Stimulated activated CD4-positive, alpha-beta T cell treated with anti-CD3 and anti-CD28 coated beads, Interleukin-4, amount 100 ng/mL, for 4 hours (primary cell): ENCODE measurements at places on chromosomes 12 and 14.

DNA sequence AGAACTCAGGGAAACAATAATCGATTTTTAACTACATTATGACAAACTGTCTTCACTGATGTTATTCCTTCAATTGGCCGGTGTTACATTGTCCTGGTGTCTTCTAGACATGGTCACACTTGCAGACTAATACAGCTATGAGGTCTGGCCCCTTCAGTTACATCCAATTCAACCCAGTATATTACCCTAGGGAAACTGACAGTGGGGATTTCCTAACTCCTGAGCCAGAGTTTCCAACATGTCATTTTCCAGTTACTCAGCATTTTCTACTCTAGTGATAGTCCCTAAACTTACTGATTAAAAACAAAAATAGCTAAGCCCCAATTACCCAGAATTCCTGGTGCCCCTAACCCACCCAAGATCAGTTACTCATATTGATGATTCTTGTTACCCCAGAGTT is 21.1 kb downstream of the IFNG start:
- no peak for DNase-seq

- no peak for DNase-seq
These were observed 1.7 kb upstream of the RAD52 start for GRCh38 chr12:951176-951575.

DNA sequence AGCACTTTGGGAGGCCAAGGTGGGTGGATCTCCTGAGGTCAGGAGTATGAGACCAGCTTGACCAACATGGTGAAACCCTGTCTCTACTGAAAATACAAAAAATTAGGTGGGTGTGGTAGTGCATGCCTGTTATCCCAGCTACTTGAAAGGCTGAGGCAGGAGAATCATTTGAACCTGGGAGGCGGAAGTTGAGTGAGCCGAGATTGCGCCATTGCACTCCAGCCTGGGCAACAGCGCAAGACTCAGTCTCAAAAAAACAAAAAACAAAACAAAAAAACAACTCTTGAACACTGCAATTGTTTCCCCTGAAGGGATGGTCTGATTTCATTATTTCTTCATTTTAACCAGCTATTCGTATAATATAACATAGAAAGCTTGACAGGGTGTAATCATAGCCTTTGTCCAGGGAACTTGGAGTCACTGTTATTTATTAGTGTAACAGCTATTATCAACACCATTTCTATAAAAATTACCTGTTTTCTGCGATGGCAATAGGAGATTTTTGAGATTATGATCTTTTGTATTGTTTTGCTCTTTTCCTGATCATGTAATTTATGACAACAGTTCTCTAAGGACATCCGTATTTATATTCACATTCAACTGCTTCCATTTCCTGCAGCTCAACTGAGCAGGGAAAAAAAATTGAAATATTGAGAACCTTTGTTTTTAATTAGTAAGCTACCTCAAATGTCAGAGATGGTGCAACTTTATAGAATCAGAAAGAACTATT is 94.7 kb downstream of the DIP2B start:
- DNase-seq = no peak

GRCh38 chr14:49862089-49862673 is 9.6 kb upstream of the NEMF start:
- DNase-seq = peak; percentile 79

DNA sequence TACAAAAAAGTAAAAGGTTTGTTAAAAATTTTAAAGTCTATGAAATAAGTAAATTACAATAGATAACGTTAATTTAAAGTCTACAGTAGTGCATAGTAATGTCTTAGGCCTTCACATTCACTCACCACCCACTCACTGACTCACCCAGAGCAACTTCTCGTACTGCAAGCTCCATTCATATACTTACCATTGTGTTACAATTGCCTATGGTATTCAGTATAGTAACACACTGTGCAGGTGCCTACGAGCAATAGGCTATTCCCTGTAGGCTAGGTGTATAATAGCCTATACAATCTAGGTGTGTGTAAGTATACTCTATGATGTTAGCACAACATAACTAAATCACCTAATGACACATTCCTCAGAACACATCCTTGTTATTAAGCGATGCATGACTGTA is 435.3 kb upstream of the TMTC1 start:
- DNase-seq = no peak

- no peak for DNase-seq
These were observed 29.2 kb upstream of the TSPAN9 start for GRCh38 chr12:3047961-3048360.

GRCh38 chr12:53871367-53871766 is 67.3 kb upstream of the HOXC13 start:
- DNase-seq = no peak

GRCh38 chr12:71333418-71333817 is 106.2 kb upstream of the LGR5 start:
- DNase-seq = no peak

GRCh38 chr12:103975368-103975767 is 9.7 kb downstream of the TDG start:
- DNase-seq = no peak

DNA sequence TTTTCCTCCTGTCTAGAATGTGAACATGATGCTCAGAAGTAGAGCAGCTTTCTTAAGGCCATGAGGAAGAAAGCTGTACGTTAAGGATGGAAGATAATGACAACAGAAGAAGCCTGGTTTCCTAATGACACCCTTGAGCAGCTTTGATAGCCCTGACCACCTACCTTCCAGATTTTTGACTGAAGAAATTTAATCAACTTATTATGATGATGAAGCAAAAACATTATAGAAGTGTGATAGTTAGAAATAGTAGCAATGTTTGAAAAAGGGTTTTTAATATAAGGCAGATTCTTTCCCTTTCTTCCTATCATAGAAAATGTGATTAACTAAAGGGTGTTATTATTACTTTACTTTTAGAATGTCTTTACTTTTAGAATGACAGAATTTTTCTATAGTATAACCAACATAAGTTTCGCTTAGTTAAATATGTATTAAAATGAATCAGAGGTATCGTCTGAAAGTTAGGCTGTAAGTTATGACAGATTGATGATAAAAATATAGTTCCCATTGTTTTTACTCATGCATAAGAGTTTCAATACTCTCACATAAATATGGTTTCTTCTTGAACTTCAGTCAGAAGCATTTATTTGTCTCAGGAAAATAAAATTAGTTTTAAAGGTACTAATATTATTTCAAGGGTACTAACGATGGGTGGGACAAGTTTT is 50.1 kb upstream of the PPFIA2 start:
- no peak for DNase-seq

DNA sequence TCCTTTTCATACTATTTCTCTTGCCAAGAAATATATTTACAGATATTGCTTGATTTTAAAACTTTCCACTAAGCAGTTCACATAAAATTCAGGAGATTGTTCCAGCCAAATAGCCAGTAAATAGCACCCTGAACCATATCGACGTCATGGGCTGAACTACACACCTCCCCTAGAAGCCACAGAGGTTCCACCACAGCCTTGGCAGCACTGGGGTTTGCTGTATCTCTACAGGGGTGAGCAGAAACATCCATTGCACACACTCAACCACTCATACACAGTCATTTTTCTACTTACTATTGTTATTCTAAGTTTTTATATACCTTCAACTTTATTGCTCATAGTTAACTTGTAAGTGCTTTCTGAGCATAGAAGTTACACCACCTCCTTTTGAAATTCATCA is 8.1 kb upstream of the EIF2S3B start:
- no peak for DNase-seq
